ENCODE measurements at places on chromosomes 2 and 18.

DNA sequence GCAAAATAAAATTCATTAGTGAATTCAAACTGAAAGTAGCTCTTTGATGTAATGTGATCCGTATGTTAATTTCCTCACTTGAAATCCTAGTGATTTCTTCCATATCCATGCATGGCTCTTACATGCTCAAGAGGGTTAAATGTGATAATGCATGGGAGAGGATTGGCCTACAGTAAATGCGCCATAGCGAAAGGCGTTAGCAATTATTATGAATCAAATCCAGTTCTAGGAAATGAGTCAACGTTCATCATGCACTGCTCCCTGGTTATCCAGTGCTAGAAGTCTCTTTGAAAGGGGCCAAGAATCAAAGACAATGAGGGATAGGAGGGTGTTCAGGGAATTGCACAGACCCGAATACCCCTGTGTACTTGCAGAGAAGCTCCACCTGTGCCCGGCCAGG lies 101.4 kb upstream of the RASGRP3 start:
- DNase-seq, result no peak

DNA sequence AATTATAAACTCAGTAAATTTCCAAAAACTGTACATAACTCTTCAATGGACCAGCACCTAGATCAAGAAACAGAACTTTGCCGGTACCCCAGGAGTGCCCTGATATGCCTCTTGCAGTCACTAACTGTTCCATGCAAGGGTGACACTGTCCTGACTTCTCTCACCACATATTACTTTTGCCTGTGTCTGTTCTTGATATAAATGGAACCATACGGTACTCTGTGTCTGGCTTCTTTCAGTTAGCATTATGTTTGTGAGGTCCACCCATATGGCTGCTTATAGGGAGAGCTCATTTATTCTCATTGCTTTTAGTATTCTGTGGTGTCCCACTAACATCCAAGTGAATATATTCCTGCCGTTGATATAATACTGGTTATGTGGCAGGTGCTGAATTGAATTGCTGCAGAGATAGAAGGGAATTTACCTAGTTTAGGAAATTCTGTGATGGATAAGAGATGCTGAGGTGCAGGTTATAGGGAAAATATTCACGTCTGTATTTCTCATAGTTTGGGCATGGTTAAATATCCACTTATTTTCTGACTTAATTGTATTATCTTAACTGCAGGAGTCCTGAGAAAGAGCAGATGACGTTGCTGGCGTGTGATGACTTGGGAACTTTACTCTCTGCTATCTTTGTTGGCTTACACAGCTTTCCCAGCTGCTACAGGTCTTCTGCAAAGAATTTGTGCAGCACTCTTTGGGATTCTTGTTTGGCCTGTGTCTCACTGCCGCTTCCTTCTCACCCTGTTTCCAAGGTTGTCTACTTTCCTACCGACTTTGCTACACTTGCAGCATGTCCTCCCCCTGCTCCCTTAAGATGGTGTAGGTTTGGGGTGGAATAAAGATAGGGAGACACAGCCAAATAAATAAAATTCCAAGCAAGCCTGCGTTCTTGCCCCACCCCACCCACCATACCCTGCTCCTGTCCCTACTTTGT lies 107.9 kb downstream of the MAP4K4 start:
- DNase-seq, result no peak

GRCh38 chr18:48347756-48348326 lies 61.3 kb downstream of the ZBTB7C start:
- DNase-seq, result no peak

- peak; percentile 48 for DNase-seq
Observed at GRCh38 chr2:239603411-239604356, 202.9 kb upstream of the HDAC4 start.

- DNase-seq, result no peak
Observed at GRCh38 chr2:21599417-21599816, 475.6 kb downstream of the TDRD15 start.

DNA sequence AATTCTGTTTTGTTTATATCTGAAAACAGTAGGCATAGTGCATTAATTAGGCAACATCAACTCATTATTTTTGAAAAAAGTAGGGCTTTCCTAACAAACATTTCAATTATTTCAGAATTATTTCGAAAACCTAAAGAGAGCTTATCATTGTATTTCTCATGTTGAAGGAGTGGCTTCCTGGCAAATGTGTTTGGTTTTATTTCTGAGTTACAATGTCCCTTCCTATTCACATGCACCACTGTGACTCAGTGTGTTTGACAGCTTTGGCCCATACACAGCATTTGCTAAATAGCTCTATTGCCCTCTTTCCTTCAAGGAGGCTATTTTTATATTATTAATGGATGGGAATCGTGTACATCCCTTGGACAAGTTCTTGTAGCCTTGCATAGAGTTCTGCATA lies 205.9 kb downstream of the PTGR3 start:
- DNase-seq, result no peak

GRCh38 chr18:63162271-63163014 lies 157.1 kb downstream of the BCL2 start:
- peak; percentile 74 for DNase-seq

GRCh38 chr2:215082446-215082845 lies 56.0 kb downstream of the ABCA12 start:
- DNase-seq, result no peak

DNA sequence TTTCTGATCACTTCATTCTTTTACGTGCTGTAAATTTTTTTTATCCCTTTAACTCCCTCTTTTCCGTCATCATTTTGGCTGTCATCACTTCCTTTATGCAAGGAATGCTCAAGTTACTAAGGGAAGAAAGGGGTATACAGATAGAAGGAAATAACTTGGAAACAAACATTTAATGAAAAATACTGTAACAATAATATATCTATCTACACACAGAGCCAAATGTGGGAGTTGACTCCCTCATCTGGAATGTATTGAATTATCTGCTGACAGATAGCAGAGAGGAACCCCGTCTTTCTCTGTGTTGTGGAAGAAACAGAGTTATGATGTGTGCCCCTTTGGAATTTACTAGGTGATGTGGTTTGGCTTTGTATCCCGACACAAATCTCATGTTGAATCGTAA lies 182.5 kb upstream of the NXPH2 start:
- DNase-seq, result no peak

DNA sequence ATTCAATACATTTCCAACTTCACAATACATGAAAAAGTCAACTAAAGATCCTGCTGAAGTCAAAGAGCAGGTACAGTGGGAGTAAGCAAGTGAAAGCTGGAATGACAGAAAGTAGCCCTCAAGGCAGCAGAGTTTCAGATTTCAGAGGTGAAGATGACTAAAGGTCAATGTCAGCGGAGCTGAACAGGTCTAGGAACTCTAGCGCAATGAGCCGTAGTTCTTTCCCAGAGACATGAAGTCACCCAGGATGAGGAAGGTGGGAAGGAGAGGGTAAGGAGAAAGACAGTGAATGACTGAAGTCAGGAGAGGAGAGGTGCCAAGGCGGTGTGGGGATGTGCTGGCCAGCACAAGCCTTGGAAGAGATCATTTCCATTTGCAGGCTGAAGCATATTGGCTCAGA lies 28.1 kb downstream of the PTPN2 start:
- no peak for DNase-seq

DNA sequence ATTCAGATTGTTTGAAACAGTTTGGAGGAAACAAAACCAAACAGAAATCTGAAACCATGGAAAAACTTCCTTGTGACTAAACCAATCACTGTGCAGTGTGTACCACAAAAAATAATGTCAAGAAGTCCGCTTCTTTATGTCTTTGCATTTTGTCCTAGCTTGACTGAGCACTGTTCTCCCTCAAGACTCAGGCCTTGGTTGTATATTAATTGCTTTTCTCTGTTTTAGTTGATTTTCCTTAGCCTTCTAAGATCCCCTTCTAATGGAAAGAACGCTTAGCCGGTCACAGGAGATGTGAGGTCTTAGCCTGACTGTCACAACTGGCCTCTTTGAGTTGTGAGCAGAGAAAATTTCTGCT lies 56.6 kb downstream of the LCLAT1 start:
- DNase-seq, result no peak

GRCh38 chr2:29184531-29184930 lies 69.3 kb downstream of the CLIP4 start:
- no peak for DNase-seq

DNA sequence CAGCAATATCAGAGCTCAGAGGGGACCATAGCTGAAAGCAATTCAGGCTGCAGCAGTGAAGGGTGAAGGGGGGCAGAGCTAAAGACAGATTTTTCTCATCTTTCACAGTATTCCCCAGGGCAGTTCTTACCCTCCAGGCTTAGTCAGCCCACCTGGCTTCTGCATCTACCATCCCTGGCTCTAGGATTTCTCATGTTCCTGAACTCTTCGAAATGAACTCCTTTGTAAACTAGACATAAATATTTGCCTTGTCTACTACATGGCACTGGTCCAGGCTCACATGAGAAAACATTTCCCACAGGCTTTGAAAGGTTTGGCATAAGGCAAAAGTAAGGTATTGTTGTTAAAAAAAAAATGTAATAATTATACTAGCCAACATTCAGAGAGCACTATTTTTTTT lies 23.6 kb upstream of the NEB start:
- DNase-seq, result no peak

DNA sequence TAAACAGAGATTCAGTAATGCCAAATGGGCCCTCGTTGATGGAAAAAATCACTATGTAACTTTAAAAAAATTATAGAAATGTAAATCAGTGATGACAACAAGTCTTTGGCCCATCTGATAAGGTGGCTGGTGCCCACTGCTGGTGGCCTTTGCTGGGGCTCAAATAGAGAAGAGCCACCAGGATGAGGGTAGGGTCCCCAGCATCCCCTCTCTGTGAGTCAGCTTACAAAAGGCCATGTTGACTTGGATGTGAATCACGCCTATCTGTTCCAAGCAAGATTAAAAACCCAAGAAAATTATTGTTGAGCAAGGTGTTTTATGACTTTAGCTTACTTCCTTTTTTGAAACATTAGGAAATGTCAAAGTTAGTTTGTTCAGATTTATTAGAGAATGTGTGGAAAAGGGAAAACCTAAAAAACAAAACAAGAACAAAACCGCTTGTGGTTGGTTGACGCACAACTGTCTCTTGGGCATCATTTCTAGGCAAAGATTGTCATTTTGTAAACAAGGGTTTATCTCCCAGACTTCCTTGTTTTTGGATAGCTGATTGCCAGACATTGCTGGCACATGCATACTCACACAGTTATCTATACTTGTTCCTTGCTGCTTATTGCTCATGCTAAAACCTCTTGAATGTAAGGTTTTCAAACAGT lies 53.7 kb upstream of the ZNF396 start:
- no peak for DNase-seq

Data from activated CD8-positive, alpha-beta memory T cell treated with anti-CD3 and anti-CD28 coated beads for 24 hours (primary cell).